ENCODE measurements at places on chromosomes 7 and 10.

- DNase-seq, result no peak
Measured at GRCh38 chr7:20963556-20964280, 177.0 kb upstream of the SP8 start.

DNA sequence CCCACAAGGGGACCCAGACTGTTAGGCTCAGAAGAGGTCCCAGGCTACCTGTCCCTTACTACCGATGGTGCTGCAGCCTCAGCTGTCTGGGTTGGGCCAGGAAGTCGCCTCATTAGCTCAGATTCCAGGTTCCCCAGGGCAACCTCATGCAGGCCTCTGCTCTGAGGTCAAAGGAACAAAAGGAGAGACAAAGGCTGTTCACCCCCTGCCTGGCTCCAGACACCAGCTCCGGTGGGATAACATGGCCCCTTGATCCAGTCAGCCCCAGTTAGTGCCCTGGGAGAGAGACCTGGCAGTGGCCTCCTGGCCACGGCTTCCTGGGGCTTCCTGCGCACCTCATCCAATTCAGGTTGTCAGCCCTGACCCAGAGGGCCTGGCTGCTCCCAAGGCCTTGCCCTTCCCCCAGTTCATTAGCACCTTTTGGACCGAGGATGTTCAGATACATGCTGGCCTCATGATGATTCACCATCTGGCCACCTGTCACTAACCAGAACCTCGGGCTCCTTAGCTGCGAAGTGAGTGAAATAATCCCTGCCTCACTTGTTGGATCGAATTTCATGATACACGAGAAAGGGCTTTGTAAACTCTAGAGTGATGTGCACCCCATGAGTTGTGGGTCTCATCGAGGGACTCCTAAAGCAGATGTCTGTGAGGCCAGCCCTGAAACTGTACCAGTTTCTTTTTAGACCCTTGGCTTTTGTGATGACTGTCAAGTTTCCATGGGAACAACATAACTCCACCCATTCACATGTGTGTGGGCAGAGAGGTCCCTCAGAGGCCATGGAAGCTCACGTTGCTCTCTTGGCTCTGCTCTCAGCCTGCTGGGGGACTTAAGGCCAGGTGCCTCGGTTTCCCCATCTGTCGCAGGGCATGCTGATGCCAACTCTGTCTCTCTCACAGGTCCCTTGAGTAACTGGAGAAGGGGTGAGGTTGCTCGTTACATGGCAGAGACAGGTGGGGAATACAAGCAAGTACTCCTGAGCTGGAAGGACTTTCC lies 79.5 kb upstream of the PCBD1 start:
- no peak for DNase-seq

GRCh38 chr7:130079846-130080394 lies 9.6 kb downstream of the KLHDC10 start:
- DNase-seq, result no peak

- no peak for DNase-seq
Measured at GRCh38 chr7:123709525-123709924, 39.3 kb downstream of the WASL start.

GRCh38 chr7:37663693-37664092 lies 19.9 kb upstream of the GPR141 start:
- DNase-seq, result no peak

GRCh38 chr10:60230892-60231291 lies 158.8 kb downstream of the ANK3 start:
- DNase-seq, result no peak

- no peak for DNase-seq
Measured at GRCh38 chr7:19362099-19362498, 216.9 kb upstream of the FERD3L start.

GRCh38 chr7:20290505-20291111 lies 40.1 kb upstream of the ITGB8 start:
- no peak for DNase-seq

DNA sequence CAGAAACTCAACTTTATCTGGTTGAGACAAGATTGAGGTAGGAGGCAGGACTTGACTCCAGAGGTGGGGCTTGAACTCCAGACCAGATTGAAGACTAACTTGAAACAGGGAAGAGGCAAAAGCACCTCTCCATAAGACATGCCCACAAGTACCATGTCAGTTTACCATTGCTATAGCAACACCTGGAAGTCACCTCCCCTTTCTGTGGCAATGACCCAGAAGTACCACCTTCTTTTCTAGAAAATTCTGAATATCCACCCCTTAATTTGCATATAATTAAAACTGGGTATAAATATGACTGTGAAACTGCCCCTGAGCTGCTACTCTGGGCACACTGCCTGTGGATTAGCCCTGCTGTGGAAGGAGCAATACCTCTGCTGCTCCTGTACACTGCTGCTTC lies 4.9 kb upstream of the TOMM7 start:
- DNase-seq, result peak; percentile 80

DNA sequence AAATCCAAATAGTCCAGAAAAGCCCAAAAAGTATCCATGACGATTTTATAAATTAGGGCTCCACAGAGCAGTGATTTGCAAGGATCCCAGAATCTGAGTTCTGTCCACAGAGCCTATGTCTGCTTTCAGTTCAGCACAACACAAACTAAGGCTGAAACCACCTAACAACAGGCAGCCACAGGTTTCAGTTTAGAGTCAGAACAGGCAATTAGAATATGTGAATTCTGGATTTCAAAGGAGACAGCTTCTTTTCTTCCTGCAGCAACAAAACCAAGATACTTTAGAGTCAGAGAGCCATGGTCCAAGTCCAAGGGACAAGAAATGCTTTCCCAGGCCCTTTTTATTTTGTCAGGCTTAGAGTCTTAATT lies 23.6 kb downstream of the IFIT3 start:
- DNase-seq, result no peak
